ENCODE measurements at places on chromosomes 7 and 10.

- no peak for DNase-seq
Observed at GRCh38 chr10:110852255-110852896, 19.4 kb upstream of the PDCD4 start.

DNA sequence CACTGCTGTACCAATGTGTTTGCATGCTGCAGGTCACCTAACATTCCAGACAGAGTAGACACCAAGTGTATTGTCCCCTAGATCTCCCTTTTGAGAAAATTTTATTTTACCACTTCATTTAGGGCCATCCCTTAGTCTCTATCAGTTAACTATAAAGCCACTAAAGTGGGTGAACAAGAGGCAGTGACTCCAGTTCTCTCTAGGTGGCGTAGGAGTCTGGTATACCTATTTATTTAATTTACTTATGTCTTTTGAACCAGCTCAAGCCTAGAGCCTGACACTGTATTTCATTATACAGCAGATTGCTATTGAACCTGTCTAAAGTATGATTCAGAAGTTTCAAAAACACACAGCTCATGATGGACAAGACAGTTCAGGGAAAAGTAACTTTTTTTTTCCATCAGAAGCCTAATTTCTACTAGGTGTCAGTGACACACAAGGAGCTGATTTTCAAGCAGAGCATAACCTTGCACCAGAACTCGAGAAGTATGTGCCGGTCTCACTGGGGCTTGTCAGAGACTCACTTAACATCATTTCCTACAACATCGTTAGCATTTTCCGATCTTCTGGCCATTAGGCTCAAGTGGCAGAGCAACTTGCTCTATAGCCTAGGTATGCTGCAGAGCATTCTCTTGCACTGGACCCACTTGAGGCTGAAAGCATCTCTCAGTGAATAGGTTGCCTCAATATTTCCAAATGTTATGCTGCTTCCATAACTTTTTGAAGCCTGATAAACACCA is 175.4 kb downstream of the CDC14C start:
- DNase-seq = no peak

GRCh38 chr10:89213191-89213808 is 6.2 kb upstream of the CH25H start:
- DNase-seq = peak; percentile 74

DNA sequence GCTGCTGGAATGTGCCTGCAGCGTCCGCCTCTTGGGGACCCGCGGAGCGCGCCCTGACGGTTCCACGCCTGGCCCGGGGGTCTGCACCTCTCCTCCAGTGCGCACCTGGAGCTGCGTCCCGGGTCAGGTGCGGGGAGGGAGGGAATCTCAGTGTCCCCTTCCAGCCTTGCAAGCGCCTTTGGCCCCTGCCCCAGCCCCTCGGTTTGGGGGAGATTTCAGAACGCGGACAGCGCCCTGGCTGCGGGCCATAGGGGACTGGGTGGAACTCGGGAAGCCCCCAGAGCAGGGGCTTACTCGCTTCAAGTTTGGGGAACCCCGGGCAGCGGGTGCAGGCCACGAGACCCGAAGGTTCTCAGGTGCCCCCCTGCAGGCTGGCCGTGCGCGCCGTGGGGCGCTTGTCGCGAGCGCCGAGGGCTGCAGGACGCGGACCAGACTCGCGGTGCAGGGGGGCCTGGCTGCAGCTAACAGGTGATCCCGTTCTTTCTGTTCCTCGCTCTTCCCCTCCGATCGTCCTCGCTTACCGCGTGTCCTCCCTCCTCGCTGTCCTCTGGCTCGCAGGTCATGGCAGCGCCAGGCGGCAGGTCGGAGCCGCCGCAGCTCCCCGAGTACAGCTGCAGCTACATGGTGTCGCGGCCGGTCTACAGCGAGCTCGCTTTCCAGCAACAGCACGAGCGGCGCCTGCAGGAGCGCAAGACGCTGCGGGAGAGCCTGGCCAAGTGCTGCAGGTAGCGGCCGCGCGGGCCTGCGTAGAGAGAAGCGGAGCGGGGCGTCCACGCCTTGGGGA is 645 bp downstream of the SLC26A4 start:
- DNase-seq = peak; percentile 59

DNA sequence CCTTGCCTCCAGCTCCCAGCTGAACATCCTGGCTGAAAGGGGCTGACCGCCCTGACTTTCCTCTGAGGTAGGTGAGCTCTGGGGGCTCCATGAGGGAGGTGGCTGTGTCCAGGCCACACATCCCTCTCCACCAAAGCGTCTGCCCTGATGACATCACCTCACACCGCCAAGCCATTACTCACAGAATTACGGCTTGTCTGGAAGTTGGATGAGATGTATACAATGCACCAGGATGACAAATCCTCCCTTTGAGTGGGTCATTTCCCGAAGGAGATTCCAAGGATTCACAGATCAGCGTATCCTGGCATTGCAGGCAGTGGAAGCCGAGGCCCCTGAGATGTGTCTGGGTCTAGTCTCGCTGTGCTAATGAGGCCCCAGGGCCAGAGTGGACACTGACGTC is 15.1 kb upstream of the RET start:
- DNase-seq = no peak

- peak; percentile 35 for DNase-seq
Observed at GRCh38 chr10:13769946-13770345, 183.2 kb downstream of the PRPF18 start.

- peak; percentile 85 for DNase-seq
Observed at GRCh38 chr7:102044984-102045673, 227.7 kb downstream of the CUX1 start.

GRCh38 chr7:71826141-71826540 is 586.0 kb downstream of the CALN1 start:
- DNase-seq = no peak

DNA sequence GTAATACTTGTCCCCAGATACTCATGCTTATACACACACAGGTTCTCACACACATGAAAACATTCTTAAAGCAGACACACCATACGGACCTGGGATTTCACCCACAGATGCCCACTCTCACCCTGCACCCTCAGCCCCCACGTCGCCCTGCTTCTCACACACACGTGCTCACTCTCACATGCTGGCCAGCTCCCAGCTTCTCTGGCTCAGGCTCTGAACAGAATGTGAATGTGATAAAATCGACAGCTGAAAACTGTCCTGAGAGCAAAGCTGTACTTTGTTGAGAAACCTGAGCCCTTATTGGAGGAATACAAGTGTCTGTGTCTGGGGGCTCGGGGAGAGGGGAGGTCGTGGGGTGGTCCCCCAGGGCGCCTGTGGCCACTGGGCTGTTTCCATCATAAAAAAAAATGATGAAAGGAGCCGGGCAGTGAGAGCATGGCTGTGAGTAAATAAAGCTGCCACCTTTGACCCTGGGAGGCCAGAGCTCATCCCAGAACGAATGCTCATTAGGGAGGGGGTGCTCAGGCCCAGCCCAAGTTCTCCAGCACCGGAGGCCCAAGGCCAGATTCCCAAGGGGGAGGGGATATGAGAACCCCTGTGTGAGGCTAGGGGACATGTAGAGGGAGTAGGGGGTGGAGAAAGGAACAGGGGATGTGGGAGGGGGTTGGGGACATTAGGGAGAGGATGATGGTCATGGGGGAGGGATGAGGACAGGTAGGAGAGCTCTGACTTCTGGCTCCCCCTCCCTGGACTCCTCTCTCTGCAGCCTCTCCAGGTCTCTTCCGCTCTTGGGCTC is 18.1 kb upstream of the TLX1 start:
- no peak for DNase-seq

- DNase-seq = peak; percentile 59
Observed at GRCh38 chr7:101859411-101860106, 42.1 kb downstream of the CUX1 start.

DNA sequence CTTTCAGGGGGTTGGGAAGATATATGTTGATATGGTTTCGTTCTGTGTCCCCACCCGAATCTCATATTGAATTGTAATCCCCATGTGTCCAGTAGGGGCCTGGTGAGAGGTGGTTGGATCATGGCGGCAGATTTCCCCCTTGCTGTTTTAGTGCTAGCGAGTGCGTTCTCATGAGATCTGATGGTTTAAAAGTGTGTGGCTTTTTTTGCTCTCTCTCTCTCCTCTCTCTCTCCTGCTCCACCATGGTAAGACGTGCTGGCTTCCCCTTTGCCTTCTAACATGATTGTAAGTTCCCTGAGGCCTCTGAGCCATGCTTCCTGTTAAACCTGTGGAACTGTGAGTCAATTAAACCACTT is 68.4 kb upstream of the PDZD8 start:
- DNase-seq = no peak

DNA sequence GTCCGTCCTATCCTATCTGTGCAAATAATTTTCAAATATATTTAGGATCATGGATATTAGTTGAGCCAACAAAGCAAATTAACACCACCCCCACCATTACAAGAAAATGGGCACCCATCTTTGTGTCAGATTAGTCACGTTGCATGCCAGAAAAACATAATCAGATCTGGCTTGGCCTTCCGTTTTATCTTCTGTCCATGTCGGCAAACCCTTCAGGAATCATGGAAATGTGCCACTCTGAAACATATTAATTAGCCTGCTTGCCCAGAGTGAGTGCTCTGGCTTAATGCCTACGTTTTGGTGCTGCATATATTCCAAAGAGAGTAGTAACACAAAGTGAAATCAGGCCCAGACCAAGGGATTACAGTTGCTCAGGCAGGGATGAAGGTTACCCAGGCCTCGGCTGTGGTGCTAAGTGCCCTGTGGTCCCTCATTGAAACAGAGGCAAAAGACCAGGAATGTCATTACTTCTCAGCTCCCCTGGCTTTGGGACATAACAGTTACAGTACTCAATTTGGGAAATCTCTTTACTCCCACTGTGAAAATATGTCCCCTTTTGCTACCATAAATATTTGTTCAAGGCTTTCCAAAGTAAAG is 154.0 kb upstream of the LSM8 start:
- DNase-seq = no peak

GRCh38 chr7:2172311-2173188 is 60.2 kb downstream of the MAD1L1 start:
- peak; percentile 93 for DNase-seq

DNA sequence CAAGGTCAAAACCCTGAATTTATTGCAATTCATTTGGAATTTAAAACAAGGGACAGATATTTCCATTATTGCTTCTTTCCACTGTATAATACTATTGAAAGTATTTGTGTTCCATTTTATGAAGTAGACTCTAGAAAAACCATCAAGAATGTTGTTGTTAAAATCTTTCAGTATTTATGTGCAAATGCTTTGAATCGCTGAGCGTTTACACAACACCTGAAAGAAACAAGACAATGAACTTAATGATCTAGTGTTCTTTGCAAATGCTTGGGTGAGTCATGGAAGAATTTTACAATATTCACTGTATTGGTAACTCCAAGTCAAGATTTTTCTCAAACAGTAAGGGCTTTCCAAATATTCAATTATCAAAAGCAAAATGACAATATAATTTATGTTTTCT is 97.1 kb downstream of the VIPR2 start:
- DNase-seq = no peak

- DNase-seq = no peak
Observed at GRCh38 chr7:101167645-101168411, 2.5 kb upstream of the VGF start.

DNA sequence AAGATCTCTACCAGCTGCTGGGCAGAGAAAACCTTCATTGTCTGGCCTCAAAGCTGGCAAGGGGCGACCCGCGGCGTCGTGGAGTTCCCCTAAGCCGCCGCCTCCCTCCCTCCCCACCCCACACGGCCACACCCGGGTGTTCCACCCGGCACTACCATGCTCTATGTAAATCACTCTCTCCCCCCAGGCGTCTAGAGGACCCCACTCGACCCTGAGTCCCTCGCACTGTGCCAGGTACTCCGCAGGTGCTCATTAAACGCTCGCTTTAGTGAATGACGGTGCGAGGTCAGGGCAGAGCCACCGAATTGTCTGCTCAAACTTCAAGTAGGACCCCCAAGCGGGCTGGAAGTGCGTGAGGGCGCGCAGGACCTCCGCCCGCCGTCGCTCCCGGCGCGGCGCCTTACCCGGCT is 628 bp downstream of the PARP12 start:
- DNase-seq = no peak

DNA sequence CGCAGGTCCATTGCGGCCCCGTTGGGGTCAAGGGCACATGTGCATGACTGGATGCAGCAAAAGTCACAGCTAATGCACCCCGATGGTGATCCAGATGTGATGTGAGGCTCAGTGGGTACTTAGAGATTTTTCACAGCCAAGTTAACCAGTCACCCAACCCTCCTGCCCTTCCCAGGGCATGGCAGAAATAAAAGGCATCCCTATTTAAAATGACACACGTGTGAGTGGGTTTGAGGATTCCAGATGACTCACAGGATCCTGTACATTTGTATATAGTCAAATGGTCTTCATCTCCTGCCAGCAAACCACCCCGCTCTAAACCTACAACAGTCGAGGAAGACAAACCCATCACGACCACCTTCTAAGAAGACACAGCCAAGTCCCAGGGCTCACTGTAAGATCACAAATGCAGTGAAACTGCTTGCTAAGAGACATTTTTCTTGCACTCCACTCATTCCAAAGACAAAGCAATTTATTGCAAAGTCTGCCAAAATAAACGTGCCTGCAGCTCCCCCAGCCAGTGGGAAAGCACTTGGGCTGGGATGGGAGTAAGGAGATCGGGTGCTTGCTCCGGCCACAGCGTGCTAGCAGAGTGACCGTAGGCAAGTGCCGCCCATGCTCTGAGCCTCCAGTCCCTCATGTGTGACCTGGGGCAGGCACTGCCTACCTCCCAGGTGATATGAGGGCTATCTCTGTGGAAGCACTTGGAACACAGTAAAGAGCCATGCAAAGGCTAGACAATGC is 86.6 kb upstream of the MACROH2A2 start:
- DNase-seq = peak; percentile 11

DNA sequence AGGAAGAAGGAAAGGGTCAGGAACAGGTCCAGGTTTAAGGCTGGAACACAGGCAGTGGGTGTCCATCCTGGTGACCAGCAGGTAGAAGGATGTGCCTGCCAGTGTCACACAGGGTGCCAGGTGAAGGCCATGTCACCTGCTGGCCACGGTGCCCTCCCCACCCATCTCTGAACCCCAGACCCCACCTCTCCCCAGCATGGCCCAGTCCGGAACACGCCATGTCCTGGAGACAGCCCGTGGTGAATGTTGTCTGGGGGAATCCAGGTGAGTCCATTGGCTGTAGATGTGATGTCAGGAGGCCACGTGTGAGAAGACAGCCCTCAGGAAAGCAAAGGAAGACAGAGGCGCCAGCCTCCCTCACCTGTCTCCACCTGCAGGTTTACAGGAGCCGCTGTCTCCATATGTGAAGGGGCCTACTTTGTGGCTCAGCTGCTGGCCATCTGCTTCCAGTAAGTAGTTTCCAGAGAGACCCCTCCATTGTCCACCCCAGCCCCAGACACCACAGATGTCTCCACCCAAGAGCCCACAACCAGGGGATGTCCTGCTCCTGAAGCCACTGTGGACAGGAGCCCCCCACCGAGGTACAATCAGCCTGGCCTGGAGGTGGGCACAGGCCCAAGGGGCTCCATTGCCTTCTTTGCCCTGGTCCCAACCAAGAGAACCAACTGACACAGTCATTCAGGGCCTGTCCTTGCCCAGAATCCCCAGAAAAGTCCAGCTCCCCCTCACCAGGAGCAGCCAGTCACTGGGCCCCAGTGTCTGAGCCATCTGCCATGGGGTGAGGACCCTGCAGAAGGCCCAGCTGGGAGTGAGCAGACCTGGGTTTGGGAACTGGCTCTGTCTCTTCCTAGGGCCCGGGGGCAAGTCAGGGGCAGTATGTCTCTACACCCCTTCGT is 20.7 kb downstream of the TMEM72 start:
- no peak for DNase-seq

All from fibroblast of pulmonary artery (primary cell).